ENCODE measurements at places on chromosomes 3 and 15.

DNA sequence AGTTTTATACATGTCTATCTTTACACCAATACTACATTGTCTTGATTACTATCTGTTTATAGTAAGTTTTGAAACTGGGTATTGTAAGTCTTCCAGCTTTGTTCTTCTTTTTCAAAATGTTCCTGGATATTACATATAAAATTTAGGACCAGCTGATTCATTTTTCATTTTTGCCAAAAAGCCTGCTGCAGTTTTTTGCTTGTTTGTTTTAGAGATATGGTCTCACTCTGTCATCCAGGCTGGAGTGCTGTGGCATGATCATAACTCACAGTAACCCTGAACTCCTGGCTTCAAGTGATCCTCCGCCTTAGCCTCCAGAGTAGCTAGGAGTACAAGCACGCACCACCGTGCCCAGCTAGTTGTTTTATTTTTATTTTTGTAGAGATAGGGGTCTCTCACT is 20.4 kb upstream of the AP4E1 start:
- no peak for DNase-seq

DNA sequence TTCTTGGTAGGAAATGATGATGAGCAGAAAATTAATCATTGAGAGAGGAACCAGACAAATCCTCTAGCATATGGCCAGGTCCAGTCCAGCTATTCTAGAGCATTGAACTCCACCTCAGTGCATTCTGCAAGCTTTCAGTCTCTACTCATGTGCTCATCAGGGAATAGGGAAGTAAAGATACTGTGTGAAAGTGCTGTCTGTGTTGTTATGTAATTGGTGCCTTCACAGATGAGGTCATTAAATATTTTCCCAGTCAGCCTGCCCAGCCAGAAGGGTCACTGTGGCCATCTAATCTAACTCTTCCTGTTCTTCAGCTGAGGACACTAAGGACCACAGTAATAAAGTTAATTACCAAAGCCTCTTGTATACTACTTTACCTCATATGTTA is 28.2 kb downstream of the C3orf62 start:
- DNase-seq = no peak

GRCh38 chr3:37964716-37965115 is 25.9 kb upstream of the VILL start:
- DNase-seq = no peak

- no peak for DNase-seq
Measured at GRCh38 chr3:46609212-46609721, 3.1 kb upstream of the FAM240A start.

DNA sequence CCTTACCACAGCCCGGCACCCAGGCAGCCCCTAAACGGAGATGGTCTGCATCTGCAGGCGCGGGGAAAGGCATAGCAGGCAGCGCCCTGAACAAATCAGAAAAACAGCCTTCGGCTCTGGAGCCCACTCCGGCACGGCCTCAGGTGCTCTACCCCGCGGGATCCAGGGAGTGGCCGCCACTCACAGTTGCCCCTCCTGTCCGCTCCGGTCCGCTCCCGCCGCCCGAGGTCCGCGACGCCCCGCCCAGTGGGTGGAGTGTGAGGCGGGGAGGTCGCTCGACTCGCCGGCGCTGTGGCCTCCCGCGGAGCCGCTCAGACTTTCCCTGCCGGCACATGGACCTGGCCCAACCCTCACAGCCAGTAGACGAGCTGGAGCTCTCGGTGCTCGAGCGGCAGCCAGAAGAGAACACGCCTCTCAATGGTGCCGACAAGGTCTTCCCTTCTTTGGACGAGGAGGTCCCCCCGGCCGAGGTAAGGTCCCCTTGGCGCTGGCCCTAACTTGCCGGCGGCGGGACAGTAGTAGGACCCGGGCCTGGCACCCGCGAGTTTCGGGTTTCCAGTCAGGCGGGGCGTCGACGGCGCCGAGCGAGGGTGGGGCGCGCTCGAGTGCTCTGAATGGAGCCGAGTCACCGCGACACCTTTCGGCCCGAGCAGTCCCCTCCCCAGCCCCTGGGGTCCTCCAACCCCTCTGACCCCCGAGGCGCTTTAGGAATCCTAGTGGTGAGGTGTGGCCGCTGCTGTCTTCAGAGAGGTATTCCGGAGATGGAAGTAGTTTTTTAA is at the start of gene C3orf52:
C3orf52 (plus strand) TSS at position 314 of the 779 bp plus-strand sequence; CDS start at position 333, 19 bp downstream.
- peak; percentile 53 for DNase-seq

DNA sequence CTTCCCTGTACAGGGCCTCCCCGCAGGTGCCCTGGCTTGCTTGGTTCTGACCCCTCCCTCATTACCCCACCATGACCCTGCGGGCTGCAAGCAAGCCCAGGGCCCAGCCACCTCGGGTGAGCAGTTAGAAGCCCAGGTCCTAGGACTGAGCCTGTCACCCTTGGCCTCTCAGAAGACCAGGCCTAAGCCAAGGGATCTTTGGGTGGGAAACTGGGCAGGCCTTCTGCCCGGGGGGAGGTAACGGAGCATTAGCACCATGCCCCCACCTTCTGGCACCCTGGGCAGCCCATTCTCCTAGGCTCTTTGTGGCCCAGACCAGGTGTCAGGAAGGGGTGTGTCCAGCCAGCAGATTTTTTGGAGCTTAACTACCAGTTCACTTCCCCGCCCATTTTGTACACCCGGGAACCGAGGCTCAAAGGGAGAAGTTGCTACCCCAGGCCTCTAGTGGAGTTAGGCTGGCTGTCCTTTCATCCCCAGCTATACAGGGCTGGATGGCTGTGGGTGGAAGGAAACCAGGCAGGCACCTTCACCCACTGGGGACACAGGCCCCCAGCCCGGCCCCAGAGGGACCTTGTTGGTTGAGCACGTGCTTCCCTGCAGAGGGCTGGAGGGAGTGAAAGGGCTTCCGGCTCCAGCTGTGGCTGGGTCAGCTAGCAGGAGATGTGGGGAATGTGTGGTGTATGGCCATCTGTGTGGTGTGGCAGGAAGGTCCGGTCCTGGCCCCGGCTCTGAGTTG is 1.4 kb downstream of the CSK start:
- DNase-seq = no peak

GRCh38 chr3:131630807-131631206 is 128.0 kb upstream of the MRPL3 start:
- DNase-seq = peak; percentile 32

DNA sequence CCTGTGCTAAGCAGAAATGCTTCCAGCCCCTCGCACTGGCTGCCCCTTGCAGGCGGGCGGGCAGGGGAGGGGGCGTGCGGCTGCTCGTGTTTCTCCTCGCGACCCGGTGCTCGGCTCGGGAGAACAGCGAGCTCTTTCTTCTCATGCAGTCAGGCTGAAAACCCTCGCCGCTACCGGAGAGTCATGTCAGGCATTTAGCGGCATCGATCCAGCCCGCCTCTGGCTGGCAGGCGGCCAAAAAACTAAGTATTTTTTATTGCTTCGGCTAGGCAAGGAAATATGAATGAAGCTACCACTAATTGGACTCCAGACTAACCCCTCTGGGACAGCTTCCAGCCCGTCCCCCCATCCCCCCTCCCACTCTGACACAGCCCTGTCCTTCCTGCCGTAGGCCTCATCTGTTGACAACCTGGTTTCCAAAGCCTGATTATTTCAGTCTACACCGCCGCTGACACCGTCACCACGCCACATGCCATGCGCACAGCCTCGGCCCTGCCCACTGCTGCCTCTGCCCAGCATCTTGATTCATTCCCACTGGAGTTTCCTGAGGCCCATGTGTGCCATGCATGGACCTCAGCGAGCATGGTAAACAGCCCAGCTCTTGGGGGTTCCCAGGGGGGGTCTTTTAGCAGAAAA is 35.3 kb downstream of the TLE3 start:
- no peak for DNase-seq

GRCh38 chr3:10515884-10516495 is 10.6 kb upstream of the ATP2B2 start:
- DNase-seq = no peak

GRCh38 chr3:10810376-10810775 is 5.7 kb upstream of the SLC6A11 start:
- no peak for DNase-seq

DNA sequence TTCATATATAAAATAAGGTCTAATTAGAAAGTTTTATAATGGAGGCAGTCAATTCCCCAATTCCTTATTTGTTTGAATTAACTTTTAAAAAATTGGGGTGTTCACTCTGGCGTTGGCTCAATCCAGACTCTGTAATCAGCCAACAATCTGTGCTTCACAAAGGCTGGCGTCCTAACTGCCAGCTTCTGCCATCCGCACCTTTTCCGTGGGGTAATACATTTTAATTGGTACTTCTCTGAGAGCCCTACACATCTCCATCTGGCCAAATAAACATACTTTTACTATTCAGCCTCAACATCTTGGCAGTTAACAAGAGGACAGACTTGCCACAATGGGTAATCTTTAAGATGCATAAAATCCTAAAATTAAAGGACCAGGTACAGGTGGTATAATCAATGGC is 125.2 kb upstream of the CCNL1 start:
- DNase-seq = no peak
